ENCODE measurements at places on chromosomes 16 and 17. TPM values are rescaled to one million over a fixed set of nuclear protein-coding genes. Genes with fewer than 3 reads are reported as not detected.

TEKT5 gene
- not detected for total RNA-seq

TENT4B gene
- 14.6 TPM for total RNA-seq

CRYM gene
- 0.28 TPM for total RNA-seq

PGS1 gene
- total RNA-seq, result 20.3 TPM

SEZ6L2 gene
- total RNA-seq, result 10.4 TPM
